ENCODE measurements at places on chromosomes 13 and 19.

DNA sequence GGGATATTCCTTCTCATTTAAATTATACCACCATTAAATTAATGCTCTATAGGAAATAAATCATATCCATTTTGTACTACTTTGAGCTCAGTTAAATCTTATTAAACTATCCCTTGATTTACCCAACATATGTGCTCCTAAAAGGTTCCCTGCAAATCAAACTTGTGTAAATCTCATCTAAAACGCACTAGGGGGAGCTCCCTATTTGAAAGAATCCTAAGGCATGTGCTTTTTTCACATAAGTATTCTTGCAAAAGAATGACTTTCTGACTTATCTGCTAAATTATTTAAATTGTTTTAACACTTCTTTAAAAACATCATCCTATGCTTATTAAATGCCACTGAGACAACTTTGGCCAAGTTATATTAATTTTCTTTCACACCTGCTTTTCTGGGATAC, 7.9 kb downstream of the INTS6 start:
- peak; percentile 30 for DNase-seq

DNA sequence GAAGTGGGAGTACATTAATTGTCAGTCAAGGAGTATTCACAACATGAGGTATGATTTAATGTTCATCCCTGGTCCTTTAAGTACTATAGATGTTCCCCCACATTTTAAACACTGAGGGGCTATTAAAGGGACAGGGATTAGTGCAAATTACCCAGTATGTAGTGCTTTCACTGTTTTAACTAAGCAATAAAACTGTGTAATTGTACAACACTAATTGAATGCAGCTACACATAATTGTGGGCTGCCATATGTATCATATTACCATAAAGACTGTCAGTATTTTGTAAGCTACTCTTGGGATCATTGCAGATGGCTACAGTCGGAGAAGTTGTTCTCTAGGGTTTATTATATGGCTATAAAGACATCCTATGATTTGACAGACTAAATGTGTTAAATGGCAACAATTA, 316.6 kb downstream of the DCLK1 start:
- DNase-seq = no peak

GRCh38 chr13:100789968-100790367, 115.4 kb upstream of the TMTC4 start:
- DNase-seq = no peak

DNA sequence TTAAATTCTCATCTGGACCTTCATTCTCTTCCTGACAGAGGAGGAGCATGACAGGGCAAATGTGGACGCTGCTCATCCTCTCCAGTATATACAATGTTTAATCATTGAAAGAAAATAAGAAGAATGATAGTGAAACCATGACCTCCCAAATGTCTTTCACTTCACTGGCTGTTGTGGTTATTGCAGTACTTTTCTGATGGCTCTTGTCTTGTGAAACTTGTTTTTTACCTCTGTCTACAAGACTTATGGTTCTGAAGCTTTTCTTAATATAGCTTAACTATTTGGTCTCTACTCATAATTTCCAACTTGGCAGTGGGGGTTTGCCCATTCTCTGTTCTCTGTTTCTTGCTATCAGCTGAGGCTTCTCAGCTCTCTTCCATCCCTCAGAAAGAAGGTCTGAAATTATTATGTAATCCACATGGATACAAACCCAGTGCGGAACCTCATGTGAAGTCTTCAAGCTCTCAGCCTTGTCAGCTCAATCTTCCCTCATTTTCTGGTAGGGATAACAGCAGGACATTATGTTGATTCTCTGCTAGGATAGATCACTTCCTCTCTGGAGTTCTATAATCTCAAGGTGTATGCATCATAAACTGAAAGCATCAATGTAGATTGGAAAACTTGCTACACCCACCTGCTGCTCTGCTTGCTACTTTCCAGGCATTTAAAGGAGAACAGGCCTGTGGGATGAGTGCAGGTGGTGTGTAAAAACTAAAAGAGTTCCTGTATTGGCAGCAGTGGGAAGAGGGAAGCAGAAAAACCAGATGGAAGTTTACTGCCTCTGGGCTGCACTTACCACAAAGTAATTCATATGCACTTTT, 250.3 kb upstream of the HTR2A start:
- no peak for DNase-seq

DNA sequence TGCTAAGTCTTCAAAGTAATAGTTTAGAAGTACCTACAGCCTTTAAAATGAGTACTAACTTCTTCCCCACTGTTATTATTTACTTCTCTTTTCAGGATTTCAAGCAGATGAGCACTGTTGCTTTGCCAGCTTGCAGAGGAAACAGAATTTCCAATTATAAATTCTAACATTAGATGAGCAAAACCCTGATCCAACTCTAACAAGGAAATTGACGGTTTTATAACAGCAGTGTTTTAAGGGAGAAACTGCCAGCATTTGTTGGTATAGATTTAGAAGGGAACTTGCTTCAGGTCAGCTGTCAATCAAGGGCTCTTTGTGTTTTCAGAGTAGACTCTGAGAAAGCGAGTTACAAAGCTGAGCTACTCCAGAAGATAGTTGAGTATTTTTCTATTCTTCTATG, 120.5 kb downstream of the RAP2A start:
- no peak for DNase-seq

DNA sequence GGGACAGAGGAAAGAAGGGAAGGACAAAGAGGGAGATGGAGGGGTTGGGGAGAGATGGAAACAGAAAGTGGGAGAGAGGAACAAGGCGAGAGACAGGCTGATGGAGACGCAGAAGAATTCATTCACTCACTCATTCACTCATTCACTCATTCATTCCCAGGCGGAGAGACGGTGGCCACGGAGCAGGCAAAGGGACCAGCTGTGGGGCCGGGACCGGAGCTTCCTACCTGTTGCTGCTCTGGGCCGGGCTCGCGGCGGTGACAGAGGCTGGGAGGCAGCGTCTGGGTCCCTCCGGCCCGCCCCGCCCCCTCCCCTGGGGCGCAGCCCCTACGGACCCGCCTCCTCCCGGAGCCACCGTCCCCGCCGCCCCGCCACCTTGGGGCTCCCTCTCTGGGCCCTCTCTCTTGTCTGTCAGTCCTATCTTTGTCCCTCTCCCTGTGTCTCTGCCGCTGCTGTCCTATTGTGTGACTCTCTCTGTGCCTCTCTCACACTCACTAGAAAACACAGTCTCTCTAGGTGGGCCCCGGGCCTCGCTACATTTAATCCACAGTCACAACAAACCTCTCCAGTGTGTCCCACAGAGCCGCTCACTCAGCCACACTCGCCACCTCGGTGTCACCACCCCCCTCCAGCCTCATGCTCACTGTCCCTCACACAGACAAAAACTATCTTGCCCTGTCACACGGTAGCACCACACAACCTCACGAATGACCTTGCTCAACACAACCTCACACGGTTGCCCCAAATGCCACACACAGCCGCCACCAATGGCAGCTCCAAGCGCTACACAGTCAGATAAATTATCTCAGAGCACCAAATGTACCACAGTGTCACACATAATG, at the start of gene GNG8:
Gene GNG8, minus strand, starts transcription at position 283 of the 842 bp plus-strand sequence. CDS start 1,520 bp downstream, outside the sequence.
- no peak for DNase-seq

Measured in lung microvascular endothelial cell (primary cell).